Activated T-cell treated with anti-CD3 and anti-CD28 coated beads, Interleukin-2, amount 50 U/mL, for 4 hours (primary cell): ENCODE measurements at places on chromosomes 12 and 14. TPM values are rescaled to one million over a fixed set of nuclear protein-coding genes. Genes with fewer than 3 reads are reported as not detected.
A peak's percentile ranks its signal among the peaks of the same experiment; 100 is the strongest.

- no peak for DNase-seq
These were observed 46.5 kb upstream of the ESR2 start for GRCh38 chr14:64340560-64341196.

DNA sequence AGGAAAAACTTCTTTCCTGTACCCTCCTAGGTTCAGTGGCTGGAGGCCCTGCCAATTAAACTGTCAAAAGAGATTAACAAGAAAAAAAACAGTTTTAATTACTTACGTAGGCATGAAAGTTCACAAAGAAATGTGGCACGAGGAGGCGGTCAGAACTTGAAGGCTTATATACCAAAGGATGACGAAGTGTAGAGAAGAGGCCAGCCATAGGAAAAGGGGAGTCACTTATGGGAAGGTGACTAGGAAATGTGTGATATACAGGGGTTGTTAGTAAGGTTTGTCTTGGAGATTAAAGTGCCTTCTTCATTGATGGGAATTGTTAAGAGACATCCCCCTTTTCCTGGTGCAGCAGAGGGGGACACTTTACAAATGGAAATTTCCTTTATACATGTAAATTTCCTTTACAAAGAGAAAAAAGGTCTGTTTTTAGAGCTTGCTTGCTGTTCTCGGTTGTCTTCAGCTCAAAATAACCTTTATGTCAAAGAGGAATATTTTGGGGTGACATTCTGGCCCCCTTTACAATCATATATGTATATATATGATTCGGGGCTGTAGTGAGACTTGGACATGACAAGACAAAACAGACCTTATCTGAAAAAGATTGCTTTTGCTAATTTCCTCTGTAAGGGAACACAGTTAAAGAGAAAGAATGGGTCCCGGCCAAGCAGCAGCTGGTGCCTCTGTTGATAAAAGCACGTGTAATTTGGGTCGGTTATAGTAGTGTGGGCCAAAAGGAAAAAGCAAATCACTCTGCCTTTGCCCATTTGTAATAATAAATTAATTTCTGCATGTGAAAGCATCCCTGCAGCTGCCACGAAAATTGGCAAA lies 38.6 kb downstream of the SYNE2 start:
- no peak for DNase-seq

GRCh38 chr14:76920331-76921087 lies 94.3 kb downstream of the LRRC74A start:
- DNase-seq, result no peak

- no peak for DNase-seq
These were observed 589.5 kb upstream of the TBX3 start for GRCh38 chr12:115273456-115273855.

DNA sequence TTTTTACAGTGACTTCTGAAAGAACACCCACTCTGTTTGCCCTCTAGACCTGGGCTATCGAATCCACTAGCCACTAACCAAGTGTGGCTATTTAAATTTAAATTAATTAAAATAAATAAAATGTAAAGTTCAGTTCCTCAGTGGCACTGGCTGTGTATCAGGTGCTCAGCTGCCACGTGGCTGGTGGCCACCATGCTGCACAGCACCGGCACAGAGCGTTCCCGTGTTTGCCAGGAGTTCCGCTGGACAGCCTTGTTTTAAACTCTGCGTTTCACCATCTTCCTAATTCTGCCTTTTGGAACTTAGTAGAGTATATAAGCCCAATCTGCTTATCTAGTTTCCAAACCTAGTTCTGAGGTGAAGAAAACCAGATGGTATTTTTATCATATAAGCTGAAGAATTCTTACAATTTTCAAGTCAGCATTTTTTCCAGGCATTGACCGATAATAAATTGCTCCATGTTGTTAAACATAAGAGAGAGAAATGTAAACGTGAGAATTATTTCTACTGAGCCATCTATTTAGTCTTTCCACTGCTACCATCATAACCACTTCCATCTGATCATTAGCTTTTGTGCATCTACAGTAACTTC lies 339.0 kb downstream of the CACNA1C start:
- DNase-seq, result no peak

DNA sequence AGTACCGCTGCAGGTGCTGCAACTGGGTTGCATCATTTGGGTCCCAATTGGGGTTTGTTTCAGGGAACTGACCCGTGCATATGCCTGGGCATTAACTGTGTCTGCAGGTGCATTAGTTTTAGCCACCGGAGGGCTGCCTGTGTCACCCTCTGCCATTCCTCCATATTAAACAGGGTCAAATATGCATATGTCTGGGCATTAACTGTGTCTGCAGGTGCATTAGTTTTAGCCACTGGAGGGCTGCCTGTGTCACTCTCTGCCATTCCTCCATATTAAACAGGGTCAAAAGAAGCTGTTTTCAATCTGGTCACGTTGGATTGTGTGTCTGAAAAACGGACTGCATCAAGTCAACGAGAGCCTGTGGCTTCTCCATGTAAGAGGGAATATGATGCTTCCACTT lies 1317.0 kb downstream of the TMEM121 start:
- no peak for DNase-seq

GRCh38 chr12:20822415-20822814 lies 11.9 kb downstream of the SLCO1B3 start:
- DNase-seq, result no peak

GRCh38 chr14:104393199-104393897 lies 186.2 kb upstream of the C14orf180 start:
- DNase-seq, result no peak

- DNase-seq, result peak; percentile 70
These were observed 12.1 kb upstream of the FLVCR2 start for GRCh38 chr14:75566321-75566720.

DNA sequence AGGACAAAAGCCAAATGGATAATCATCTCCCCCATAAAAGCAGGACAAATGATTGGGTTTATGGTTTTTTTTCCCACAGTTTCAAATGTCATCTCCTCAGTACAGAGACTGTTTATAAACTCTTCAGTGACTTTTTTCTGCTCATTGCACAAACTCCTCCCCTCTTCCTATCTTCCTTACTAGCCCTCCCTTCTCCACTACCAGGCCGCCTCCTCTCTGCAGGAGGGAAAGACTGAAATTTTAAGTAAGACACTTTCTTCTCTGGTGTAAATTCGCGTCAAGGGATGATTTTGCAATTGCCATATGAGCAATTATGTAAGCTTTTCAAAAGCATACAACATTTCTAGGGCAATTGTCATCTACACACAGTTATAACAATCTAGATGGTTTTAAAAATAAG lies 37.0 kb downstream of the BTG1 start:
- no peak for DNase-seq

- DNase-seq, result no peak
These were observed 594 bp upstream of the VCPKMT start for GRCh38 chr14:50116966-50117365.

GRCh38 chr12:57012600-57013465 lies 3.5 kb downstream of the TAC3 start:
- no peak for DNase-seq

- DNase-seq, result no peak
These were observed 182.6 kb downstream of the PHLDA1 start for GRCh38 chr12:75848961-75849360.

RNASE1 gene
- 0.78 TPM for total RNA-seq

CAPZA3 gene
- total RNA-seq, result not detected

TAS2R9 gene
- total RNA-seq, result not detected

YY1 gene
- 81.3 TPM for total RNA-seq

IL31 gene
- total RNA-seq, result 31.4 TPM

CYP27B1 gene
- 18.4 TPM for total RNA-seq

KIF26A gene
- 0.24 TPM for total RNA-seq

CCDC38 gene
- 0.33 TPM for total RNA-seq

CLEC9A gene
- total RNA-seq, result not detected

CD69 gene
- total RNA-seq, result 318 TPM

TDP1 gene
- total RNA-seq, result 71.8 TPM

GLIPR1L1 gene
- not detected for total RNA-seq
